Stimulated activated CD8-positive, alpha-beta memory T cell treated with anti-CD3 and anti-CD28 coated beads, Interleukin-2, amount 100 ng/mL, for 1 hour (primary cell): ENCODE measurements at places on chromosomes 7 and 10.

GRCh38 chr10:131656431-131656841 is 244.4 kb upstream of the PPP2R2D start:
- DNase-seq = no peak

DNA sequence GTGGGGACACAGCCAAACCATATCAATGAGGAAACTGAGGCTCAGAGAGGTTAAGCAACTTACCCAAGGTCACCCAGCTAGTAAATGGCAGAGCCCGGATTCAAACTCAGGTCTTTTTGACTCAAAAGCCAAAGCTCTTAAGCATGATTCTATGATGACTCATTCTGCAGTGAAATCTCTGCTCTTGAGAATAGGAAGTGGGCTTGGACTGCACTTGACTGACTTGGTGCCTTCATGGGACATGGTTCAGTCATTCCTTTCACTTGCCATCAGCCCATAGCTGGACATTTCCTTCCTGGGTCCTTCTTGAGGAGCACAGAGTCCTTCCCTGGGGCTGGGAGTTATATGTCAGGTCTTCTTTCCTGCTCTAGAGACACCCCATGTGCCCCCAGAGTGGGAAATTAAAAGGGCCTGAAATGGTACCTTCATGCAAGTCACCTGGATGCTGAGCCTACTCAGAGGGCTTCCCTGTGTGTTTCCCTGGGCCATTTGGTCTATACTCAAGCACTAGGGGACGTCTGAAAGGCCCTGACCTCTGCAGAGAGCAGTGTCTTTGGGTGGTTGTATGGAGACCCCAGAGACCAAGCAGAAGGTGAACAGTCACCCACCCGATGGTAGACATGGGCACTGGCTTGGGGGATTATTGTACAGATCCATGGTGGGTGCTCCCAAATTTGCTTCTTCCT is 62.4 kb upstream of the SDK1 start:
- no peak for DNase-seq

- DNase-seq = no peak
Measured at GRCh38 chr7:142185801-142186200, 72.1 kb downstream of the PRSS58 start.

- no peak for DNase-seq
Measured at GRCh38 chr10:36455526-36456133, 669.8 kb upstream of the ANKRD30A start.

- DNase-seq = no peak
Measured at GRCh38 chr7:100571829-100572116, 1.9 kb downstream of the SAP25 start.

GRCh38 chr7:97959046-97959445 is 30.9 kb downstream of the OCM2 start:
- no peak for DNase-seq

DNA sequence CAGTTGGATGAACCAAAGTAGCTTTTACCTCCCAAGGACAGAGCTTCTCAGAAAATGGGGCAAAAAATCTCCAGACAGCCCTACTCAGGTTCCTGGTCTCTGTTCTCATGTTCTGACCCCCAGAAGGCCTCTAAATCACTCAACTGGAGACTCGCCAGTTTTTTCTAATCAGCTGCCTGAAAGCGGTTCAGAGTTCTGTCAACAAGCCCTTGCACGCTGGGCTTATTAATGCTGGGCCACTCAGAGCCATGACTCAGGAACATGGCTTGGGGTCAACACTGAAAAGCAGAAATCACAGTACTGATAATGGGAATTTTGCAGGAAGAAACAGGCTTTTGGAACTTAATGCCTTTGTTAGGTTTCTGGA is 15.3 kb downstream of the ECHDC3 start:
- DNase-seq = no peak

- peak; percentile 81 for DNase-seq
Measured at GRCh38 chr7:127588019-127588696, at the start of gene ARF5. ARF5 (plus strand) TSS chr7:127588411; CDS start chr7:127588499, 88 bp downstream.

GRCh38 chr7:121084748-121085336 is 96.3 kb downstream of the CPED1 start:
- no peak for DNase-seq
